Stimulated activated CD4-positive, alpha-beta T cell treated with anti-CD3 and anti-CD28 coated beads, Interleukin-1b, Interleukin-23, amount 100 ng/mL, for 24 hours (primary cell): ENCODE measurements at places on chromosomes 1 and 21.

DNA sequence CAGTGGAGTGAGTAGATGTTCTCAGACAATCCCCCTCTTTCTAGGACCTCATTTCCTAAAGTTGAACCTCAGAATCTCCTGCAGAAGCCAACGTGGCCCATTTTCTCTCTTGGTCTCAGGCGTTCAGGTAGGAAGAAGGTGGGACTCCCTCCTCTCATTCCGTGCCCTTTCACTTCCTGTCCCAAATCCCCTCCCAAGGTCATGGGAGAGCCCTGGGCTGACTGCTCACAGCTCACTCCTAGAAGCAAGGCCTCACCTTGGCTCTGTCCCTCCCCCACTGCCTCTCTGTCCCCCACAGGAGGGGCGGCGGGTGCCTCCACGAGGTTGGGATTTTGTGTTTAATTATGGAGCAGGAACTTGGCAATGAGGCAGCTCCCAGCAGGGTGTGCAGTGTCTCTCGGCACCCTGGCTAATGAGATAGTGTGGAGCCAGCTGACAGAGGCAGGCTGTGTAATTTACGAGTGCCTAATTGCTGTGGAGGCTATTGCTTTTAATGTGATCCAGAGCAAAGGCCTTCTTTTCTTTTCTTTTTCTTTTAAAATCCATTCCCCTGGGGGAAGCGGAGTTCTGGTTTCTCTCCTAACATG is 9.1 kb upstream of the CDK18 start:
- DNase-seq = no peak

DNA sequence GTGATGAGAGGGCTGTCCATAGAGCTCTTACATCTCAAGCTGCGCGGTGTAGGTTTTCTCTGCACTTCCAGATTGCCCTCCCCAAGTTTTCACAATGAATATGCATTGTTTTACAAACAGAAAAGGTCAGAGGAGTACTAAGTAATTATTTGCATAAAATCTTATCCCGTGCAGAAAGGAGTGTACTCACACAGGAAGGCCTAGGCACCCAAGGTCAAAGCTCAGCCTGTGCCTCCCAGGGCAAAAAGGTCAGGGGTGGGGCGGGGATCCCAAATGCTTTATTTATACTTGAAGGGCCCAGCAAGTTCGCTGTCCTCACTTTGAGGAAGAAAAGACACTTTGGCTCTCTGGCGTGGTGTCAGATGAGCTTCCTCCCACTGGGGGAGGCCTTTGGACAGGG is 10.3 kb upstream of the KCNE1 start:
- DNase-seq = no peak

DNA sequence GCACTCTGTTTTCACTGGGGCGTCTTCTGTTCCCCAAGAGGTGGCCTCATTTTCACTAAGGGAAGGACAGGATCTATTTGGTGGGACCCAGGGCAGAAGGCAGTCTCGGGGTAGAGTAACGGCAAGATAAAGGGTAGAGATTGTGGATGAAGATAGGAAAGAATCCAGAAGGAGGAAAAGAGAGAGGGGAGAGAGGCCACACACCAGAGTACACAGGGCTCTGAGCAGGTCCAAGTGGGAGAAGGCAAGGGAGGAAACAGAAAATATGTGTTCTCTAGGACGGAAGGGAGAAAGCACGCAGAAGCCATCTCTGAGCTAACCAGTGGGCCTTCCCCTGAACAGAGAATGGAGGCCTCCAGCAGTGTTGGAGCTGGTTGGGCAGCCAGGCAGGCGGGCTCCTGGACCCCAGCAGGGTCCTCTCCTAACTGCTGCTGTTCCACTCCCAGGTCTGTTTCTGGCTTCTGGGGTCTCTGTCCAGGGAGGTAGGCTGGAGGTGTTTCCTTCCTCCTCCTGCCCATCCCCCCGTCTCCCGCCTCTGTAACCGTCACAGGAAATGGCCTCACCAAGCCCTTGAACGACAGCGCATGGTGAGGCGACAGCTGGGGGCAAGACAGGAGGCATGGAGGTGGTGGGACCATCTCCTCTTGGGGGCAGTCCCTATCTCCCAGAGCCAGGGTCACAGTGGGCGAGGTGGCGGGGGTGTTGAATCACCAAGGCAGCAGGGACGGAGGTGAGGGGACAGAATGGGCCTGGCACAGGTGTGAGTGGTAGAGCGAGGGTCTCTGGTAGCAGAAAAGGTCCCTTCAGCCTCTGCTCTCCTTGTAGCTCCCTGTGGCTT is 649 bp downstream of the PTPN7 start:
- peak; percentile 71 for DNase-seq

- DNase-seq = no peak
These were observed 16.3 kb upstream of the SARS1 start for GRCh38 chr1:109197158-109198042.

GRCh38 chr1:14975119-14975518 is 178.4 kb upstream of the TMEM51 start:
- no peak for DNase-seq

GRCh38 chr1:38183747-38184146 is 137.2 kb upstream of the POU3F1 start:
- no peak for DNase-seq

GRCh38 chr1:37468037-37468436 is 6.3 kb upstream of the ZC3H12A start:
- DNase-seq = no peak

DNA sequence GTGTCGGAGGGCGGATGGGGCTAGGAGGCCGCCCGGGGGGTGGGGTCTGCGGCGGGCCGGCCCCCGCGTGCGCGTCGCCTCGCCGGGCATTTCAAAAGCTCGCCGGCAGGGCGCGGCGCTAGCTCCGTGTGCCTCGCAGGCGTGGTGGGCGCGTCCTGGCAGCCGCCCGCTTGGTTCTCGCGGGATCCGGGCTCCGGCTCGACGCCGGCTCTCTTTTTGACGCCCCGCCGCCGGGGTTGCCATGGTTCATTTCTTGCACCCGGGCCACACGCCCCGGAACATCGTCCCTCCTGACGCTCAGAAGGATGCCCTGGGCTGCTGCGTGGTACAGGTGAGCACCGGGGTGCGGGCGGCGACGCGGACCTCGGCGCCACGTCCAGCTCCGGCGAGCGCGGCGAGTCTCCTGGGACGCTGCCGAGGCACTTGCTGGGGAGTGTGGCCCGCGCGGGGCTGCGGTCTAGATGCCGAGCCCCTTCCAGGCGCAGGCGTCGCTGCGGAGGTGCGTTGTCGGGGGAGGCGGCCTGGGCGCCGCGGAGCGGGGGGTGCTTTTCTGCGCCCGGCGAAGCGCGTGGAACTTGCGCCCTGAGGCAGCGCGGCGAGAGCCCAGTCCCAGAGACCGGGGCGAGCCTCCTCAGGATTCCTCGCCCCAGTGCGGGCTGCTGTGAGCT is at the start of gene ZYG11A:
ZYG11A (plus strand) TSS at position 118 of the 668 bp plus-strand sequence; CDS start at position 242, 124 bp downstream.
- DNase-seq = peak; percentile 27
